CD4-positive, alpha-beta T cell treated with Interleukin-10 for 1 hour (primary cell): ENCODE measurements at places on chromosomes 4 and X.
A peak's percentile ranks its signal among the peaks of the same experiment; 100 is the strongest.

DNA sequence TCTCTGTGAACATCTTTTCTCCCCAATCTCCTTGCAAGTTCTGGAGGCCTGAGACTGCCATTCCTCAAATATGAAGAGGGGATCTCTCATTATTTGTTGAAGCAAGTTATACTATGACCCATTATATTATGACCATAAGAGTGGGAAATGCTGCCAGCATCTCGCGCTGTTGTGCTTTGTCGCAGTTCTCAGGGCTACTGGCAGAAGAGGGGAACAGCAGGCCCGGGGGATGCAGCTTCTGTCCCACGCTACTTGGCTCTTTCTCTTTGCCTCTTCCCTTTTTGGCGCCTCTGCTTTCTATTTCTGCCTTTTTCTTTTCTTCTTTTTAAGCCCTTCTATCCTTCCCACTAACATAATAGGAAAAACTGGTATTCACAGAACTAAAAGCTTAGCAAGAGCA lies 64.2 kb downstream of the GEMIN8 start:
- DNase-seq = no peak

GRCh38 chr4:153156263-153156662 lies 48.0 kb upstream of the TRIM2 start:
- peak; percentile 31 for DNase-seq

DNA sequence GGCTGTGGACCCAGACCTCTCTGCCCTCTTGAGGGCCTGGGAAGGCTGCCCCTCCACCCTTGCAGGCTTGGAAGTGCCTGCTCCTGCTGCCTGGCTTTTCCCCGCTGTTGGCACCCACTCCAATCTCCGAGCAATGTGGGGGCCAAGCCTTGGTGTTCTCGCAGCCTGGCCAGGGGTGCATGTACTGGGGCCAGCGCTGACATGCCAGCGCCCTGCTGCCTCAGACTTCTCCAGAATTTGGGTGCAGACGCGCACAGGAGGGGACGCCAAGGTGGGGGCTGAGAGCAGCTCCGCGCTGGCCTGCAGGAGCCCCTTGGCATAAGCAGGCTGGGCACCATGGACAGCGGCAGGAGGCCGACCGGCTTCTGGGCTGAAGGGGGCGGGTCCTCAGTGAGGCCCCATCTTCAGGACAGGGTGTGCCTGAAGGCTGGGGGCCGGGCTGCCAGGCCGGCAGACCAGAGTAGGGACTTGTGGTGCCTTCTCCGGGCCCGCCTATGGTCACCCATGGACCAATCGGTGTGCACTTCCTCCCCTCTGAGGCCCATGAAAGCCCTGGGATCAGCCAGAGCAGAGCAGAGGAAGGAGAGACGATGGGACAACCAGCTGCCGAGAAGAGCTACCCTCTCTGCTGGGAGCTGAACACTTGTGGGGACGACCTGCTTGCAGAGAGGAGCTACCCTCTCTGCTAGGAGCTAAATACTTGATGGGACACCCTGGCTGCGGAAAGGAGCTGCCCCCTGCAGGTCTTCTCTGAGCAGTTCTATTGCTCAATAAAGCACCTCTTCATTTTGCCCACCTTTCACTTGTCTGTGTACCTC lies 118.3 kb downstream of the DNAAF6 start:
- no peak for DNase-seq

DNA sequence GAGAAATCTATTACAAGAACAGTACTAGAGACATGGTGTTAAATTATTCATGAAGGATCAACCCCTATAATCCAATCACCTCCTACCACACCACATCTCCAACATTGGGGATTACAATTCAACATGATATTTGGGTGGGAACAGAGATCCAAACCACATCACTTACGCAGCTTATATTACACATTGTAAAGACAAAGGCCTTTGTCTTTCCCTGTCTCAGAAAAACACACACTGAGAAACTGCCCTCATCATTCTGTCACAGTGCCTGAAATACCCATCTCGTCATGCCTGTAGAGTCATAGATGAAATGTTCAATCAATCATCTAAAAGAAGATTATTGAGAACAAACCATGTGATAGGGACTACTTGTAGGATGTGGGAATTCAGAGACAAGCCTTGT lies 558.8 kb upstream of the GRIA3 start:
- no peak for DNase-seq

DNA sequence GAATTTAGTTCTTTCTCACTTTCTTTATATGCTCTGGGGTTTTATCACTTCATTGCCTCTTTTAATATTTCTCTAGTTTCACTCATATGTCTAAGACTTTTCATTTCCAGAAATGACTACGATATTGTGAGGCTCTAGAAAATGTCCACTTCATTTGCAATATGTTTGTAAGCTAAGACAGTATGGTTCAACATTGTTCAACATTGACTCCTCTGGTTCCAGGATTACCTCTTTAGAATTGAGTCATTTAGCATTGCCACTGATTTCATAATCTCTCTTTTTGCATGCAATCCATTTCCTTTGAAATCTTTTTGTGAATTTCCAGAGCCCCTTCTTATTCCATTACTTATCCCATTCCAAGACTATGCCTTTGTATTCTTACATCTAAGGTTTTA lies 32.3 kb downstream of the BBS12 start:
- no peak for DNase-seq

DNA sequence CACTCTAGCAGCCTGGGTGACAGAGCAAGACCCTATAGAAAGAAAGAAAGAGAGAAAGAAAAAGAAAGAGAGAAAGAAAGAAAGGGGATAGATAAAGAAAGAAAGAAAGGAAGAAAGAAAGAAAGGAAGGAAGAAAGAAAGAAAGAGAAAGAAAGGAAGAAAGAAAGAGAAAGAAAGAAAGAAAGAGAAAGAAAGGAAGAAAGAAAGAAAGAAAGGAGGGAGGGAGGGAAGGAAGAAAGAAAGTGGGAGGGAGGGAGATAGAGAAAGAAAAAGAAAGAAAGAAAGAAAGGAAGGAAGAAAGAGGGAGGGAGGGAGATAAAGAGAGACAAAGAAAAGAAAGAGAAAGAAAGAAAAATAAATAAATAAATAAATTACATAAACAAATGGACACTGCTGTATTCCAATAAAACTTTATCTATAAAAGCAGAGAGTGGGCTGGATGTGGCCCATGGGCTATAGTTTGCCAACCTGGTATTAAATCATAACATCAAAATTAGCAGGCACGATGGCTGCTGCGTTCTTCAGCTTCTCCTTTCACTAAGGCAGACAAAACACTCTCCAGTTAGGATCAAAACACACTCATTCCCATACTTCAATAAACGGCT lies 165.0 kb downstream of the ZNF674 start:
- no peak for DNase-seq

GRCh38 chr4:26310264-26310663 lies 10.6 kb upstream of the RBPJ start:
- no peak for DNase-seq

- DNase-seq = peak; percentile 13
Measured at GRCh38 chrX:41868392-41868977, 54.9 kb downstream of the CASK start.

- DNase-seq = no peak
Measured at GRCh38 chrX:54484666-54485065, 11.4 kb downstream of the FGD1 start.

GRCh38 chr4:81651243-81651899 lies 179.7 kb upstream of the RASGEF1B start:
- no peak for DNase-seq

DNA sequence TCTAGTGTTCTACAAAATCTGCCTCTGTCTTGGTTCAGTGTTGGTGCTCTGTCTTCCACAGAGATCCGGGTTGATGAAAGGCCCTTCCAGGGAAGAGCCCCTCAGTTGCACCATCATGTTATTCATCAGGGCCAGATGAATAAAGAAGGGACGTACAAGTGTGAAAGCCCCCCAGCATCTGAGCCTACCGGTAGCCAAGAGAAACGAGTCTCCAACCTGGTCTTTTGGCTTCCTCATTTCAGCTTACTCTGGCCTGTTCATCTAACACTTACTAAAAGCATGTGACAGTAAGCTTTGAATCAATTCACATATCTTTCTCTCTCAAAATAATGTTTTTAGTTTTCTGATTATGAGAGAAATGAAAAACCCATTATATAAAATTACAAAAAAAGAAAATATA lies 19.2 kb downstream of the MEPE start:
- DNase-seq = no peak

- no peak for DNase-seq
Measured at GRCh38 chr4:173642509-173642908, 112.5 kb upstream of the HAND2 start.

DNA sequence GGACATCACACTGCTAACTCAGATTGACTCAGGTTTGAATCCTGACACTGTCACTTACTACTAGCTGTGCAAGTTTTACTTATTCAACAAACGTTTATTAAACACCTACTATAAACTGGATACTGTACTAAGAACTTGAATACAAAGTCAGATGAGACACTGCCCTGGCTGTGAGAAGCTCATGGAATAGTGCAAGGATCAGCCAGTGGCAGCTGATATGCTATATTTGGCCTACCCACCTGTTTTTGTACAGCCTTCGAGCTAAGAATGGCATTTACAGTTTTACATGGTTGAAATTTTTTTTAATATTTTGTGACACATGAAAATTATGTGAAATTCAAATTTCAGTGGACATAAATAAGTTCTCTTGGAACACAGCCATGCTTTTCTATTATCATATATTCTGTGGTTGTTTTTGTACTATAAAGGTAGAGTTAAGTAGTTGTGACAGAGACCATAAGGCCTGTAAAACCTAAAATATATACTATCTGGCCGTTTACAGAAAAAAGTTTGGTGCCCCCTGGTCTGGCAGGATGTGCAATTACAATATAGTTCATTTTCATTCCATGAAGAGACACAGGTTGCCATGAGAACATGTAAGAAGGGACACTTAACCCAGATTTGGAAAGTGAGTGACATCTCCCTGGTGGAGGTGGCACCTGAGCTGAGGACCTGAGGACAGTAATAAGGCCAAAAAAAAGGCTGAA lies 3.4 kb upstream of the SEC24D start:
- DNase-seq = no peak

GRCh38 chr4:32824336-32824735 lies 2104.2 kb downstream of the PCDH7 start:
- DNase-seq = no peak

DNA sequence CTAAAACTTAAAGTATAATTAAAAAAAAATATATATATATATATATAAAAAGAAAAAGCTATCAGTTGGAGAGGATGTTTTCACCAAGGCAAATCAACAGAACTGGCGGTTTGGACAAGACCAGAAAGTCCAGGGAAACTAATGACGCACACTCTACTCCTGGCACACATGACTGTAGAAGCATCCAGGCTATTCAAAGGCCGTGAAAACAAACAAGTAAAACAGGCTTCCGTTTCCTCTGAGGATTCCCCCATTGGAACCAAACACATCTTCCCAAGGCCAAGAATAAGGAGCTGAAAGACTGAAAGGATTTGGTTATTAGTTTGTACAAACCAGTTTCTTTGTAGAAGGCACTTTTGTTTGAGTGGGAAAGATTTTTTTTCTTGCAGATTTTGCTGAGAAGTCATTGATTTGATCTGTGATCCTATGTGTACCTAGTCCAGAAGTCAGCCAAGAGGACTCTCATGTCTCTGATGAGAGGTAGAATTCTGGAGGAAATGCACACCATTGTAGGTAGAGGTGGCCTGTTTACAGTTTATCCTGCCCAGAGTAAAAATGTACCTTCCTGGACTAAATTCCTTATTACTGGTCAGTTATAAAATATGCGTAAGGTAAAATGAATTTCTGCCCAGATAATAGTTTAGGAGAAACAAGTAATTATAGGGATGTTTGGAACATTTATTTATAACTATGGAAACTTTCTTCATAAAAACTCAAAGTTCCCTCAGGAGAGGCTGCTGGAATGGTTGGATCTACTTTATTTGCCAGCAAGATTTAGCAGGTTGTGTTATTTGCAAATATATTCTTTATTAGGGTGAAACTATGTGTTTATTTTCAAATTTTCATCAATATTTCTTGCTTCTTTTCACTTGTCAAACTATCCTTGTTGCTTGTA lies 66.5 kb downstream of the DMP1 start:
- DNase-seq = no peak

DNA sequence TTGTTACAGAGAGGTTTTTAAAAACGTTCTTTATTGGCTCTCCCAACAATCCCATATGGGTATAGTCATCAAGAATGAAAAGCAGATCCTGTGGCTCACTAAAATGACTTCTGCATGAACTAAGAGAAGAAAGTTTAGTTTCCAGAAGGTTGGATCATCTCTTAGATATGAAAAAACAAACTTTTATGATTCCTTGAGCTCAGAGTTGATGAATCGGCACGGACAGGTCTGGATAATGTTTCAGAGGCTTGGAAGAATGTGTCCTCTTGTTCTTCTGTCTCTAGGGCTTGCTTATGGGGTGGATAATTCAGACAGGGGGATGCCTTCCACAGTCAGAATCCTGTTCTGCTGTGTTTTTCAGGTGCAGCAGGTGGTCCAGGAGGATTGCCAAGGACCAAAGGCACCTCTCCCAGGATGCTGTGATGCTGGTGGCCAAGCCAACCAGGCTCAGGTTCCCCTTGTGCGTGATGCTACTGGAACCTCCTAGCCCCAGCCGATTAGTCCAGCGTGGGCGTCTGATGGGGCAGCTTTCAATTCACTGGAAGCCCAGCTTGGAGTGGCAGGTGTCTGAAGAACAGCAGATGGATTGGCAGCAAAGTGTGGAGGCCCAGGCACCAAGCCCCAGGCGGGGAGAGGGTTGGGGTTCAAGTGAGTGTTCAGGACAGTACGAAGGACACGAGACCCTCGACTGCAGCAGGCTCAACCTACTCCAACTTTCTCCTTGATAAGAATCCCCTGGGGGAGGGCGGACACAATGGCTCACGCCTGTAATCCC lies 30.3 kb downstream of the CCKAR start:
- DNase-seq = no peak

DNA sequence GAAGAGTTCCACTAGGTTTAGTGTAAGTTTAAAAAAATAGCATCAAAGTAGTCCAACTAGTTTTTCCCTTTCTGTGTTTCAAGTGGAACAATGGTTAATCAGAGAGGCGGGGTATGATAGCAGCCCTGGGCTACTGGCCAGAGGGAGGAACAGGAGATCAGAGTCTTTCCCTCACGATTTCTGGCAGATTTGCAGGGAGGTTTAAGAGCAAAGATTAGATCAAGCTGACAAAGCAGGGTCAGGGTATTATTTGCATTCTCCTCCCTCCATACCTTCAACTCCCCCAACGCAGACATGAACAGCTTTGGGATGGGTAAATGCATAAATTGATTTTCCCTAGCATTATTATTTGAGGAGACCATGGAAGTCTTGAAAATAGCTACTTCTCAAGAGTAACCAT lies 277.6 kb upstream of the DIAPH2 start:
- DNase-seq = no peak

- no peak for DNase-seq
Measured at GRCh38 chrX:36159254-36159653, 239.7 kb downstream of the CFAP47 start.
